ENCODE measurements at places on chromosomes 7 and 10.

- DNase-seq, result no peak
These were observed 20.2 kb downstream of the CALN1 start for GRCh38 chr7:72391821-72392377.

- no peak for DNase-seq
These were observed 80.9 kb downstream of the SHH start for GRCh38 chr7:155731380-155731779.

GRCh38 chr7:114639451-114639850 is 224.8 kb downstream of the FOXP2 start:
- DNase-seq, result no peak

GRCh38 chr10:58780476-58780875 is 267.8 kb downstream of the BICC1 start:
- no peak for DNase-seq

- DNase-seq, result peak; percentile 30
These were observed 43.4 kb downstream of the GRK5 start for GRCh38 chr10:119250641-119251314.

DNA sequence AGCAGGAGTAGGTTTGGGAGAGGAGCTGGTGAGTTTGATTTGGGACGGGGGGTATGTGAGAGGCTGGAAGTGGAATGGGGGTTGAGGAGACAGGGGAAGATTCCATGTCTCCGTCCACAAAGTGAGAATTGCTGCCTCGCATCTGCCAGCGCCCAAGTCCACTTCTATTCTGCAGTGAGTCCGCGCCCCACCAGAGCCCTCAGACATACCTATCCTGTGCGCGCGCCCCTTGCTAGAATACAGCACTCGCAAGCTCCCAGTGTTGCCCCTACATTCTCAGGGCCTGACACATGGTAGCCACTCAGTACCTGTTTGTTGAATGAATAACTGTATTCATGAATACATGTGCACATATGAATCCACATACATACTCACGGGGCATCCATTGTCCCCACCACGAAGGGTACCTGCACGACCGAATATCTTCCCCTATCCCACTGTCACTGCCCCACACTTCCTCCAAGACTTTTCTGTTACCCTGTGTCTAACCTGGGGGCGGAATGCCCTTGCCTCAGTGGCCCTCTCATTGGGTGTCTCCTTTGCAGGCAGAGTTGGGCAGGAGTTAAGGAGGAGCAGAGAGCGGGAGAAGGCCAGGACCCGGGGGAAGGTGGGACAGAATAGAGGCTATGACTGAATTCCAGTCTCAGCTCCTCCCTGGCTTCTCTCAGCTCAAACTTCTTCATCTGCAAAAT is 19.9 kb downstream of the POLL start:
- no peak for DNase-seq

- DNase-seq, result peak; percentile 39
These were observed 23.3 kb downstream of the MYOF start for GRCh38 chr10:93458821-93459257.

DNA sequence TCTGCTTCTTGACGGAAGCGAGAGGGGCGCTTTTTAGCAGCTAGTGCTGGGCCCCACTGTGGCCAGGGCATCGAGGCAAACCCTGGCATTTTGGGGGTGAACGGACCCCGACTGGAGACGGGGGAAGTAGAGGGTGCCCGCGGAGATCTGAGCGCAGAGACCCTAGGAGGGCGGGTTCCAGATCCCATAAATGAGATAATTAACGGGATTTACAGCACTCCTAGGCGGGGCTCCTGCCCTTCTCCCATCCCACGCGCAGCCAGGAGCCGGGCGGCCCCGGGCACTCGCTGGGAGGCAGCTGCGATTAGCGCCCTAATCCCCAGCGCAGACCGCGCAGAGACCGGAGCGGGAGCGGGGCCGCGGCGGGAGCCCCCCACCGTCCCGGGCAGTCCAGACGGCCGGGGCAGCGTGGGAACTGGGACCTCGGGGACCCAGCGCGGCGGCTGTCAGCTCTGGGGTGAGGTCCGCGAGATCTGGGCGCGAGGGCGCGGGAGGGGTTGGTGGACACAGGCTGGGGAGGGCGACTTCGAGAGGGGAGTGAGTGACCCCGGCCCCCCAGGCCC is 735 bp downstream of the JCAD start:
- DNase-seq, result no peak

GRCh38 chr10:120607710-120608703 is 151.0 kb downstream of the PLPP4 start:
- no peak for DNase-seq

DNA sequence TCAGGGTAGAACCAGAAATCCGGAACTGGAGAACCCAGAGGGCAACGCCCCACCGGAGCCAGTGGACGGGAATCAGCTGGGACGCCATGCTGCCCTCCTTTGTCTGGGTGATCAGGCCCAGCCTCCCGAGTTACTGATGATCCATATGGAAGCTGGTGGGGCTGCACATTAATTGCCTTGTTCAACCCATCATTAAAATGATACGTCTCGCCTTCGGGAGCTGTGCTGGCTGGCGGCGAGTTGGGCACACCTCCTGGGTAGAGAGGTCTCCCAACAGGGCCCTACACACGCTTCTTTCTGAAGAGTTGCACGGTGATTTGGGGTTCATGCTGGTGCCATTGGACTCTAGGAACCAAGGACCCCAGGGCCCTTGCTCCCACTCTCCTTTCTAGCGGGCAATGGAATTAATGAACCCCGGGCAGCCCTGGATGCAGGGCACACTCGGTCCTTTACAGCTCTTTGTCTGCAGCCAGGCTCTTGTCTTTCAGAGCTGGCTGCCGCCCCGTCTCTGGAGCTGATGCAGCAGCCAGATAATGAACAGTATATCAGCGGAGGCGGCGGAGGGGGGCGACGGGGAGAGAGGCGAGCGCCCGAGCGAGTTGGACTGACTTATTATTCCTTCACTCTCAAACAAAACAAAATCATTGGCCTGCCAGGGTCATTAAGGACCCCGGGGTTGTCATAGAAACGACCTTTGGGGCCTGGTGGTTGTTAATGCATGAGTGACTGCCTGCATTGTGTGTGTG is 412.2 kb upstream of the ZMIZ1 start:
- DNase-seq, result no peak

GRCh38 chr7:81562581-81562980 is 207.3 kb downstream of the HGF start:
- DNase-seq, result no peak

DNA sequence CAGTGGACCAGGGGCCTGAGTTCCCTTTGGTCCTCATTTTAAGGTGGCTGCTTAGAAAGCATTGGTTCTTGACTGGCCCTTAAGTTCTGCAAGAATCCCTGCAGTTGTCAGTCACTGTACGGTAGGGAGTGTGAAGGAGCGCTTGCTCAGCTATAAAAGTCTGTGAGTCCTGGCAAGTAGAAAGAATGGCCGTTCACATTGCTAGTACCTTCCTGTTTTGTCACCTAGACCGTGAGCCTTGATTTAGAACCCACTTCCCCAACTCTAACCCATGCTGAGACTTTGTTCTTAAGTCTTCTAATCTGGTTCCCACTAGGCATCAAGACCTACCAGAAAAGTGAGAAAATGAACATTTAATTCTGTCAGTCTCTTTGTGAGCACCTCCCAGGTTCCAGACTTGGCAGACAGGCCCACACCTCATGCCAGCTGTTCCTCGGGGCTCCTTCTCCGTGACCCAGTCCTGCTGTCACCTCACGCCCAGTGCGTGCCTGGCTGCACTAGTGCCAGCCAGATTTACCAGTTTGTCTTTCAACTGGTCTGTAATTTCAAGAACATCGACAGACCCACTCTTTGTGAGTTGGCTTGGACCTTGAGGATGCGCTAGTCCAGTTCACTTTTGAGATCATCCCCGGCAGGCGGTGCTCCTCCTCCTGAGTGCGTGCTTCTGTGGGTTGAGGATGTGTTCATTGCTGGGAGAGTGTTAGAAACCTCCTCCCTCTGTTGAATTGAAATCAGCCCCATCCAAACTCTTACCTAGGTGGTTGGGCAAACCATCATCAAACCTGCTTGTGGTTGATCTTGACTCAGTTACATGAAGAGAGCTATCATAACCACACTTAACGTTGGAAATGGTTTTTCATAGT is 78.5 kb downstream of the SHH start:
- peak; percentile 46 for DNase-seq

- no peak for DNase-seq
These were observed 232.4 kb upstream of the MYO3A start for GRCh38 chr10:25701652-25702051.

DNA sequence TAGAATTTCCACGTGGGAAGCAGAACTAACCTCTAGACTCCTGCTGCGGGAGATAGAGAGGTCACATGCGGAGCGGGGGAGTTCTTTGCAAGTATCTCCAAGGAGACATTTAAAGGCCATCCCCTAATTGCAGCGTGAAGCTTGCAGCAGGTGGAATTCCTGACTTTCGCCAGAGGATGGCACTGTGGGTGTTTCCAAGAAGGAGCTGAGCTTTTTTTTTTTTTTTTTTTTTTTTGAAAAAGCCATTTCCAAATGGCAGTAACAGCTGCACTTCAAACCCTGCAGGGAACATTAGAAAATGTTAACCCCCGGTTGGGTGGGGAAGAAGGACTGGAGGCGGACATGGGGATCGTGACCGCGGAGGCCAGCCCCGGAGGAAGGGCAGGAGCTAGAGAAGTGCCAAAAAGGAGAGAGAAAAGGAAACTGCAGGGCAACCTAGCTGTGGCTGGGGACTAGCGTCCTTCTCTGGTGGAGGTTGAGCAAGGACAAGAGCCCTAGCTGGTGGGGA is 487.7 kb downstream of the TYW1 start:
- DNase-seq, result peak; percentile 29

GRCh38 chr7:86916277-86916825 is 143.1 kb downstream of the ELAPOR2 start:
- no peak for DNase-seq

DNA sequence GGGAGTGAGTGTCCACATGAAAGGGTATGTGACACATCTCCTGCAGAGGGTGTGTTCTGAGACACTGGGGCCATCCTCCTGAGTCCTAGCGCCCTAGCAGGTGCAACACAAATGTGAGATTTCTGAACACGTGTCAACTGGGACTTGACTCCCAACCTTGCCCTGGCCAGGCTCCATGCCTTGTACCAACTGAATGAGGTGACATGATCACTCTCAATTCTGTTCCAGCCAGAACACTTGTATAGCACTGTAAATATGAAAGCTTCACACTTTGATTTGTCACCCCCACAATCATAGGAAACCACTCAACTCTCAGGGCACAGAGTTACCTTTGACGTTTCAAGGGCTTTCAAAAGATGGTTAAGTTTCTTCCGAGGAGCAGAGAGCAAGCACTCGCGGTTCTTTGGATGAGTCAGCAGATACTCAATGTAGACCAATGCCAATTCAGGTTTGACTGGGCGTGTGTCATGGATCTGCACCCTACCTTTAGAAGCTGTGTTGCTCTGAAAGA is 48.6 kb downstream of the NCAPG2 start:
- peak; percentile 79 for DNase-seq

- no peak for DNase-seq
These were observed 45.5 kb upstream of the SLC29A4 start for GRCh38 chr7:5237286-5237685.

- DNase-seq, result no peak
These were observed 44.9 kb upstream of the IL6 start for GRCh38 chr7:22681852-22682657.

DNA sequence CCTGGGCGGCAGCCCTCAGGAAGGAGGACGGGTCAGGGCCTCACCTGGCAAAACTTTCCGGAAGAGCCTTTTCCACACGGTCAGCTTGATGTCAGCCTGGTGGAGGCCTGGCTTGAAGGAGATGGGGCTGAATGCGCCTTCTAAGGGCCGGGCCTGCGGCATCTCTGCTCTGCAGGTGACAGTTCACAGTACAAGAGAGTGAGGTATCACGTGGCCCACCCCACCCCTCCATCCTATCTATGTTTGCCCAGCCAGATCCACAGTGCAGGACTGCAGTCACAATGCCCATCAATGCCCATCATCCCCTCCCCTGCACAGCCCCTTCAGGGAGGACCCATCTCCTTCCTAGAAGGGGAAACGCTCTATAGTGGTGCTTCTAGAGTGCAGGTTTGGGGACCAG is 7.9 kb upstream of the NSUN5 start:
- no peak for DNase-seq

DNA sequence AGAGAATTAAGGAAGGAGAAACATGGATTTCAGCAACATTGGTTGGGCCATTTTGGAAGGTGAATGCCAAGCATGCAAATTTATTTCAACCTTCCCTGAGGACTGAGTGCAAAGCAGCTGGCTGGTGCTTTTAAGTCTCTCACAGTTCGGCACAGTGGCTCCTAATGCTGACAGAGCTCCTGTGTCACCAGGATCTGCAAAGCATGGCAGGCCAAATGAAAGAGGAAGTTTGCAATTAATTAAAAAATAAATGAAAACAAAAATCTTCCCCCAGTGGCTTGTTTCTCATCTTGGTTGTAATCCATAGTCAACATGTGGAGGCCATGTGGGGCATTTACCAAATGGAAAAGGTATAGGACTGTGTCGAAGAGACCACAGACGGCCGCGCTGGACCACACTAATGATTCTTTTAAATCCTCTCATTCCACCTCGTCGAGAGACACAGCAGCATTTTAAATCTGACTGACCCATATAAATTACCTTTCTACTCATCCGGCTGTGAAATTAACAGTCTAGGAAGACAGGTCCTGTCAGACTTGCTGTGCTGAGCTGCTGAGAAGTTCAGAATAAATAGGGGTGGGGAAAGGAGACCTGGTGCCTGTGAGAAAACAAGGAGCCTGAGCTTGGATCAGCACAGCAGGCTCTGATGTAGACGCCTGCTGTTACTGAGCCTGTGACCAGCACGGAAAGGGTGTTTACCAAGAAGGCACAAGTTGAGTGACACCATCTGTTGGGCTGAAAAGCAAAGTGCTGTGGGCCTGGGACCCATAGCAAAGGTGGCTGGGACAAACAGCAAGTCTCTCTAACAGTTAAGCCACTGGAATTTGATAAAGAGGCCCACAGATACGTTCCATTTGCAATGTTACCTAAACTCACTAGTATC is 136.0 kb upstream of the COL1A2 start:
- DNase-seq, result no peak

- no peak for DNase-seq
These were observed 21.9 kb upstream of the NEUROD6 start for GRCh38 chr7:31362401-31362800.
